ENCODE measurements at places on chromosomes 4 and X.

DNA sequence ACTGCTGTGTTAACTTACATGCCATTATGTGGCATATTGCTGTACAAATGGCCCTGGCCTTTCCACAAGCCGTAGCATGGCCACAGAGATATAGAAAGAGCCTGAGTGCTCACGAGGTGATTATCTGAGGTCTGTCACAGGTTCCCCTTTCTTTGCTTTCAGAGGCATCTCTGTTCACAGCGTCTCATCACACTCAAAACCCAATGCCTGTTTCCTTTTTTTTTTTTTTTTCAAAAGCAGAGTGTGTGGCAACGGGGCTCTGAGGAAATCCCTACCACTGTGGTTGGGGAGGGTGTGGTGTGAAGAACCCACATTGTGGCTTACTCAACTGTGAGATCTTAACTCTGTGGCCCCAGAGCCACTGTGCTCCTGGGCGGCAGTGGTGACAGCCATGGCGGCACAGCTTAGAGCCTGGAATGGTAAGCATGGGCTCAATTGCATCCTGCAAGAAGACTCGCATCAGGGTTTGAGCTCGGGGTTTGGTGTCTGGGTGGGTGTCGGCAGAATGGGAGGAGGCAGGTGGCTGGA lies 30.8 kb downstream of the RTL5 start:
- peak; percentile 62 for DNase-seq

DNA sequence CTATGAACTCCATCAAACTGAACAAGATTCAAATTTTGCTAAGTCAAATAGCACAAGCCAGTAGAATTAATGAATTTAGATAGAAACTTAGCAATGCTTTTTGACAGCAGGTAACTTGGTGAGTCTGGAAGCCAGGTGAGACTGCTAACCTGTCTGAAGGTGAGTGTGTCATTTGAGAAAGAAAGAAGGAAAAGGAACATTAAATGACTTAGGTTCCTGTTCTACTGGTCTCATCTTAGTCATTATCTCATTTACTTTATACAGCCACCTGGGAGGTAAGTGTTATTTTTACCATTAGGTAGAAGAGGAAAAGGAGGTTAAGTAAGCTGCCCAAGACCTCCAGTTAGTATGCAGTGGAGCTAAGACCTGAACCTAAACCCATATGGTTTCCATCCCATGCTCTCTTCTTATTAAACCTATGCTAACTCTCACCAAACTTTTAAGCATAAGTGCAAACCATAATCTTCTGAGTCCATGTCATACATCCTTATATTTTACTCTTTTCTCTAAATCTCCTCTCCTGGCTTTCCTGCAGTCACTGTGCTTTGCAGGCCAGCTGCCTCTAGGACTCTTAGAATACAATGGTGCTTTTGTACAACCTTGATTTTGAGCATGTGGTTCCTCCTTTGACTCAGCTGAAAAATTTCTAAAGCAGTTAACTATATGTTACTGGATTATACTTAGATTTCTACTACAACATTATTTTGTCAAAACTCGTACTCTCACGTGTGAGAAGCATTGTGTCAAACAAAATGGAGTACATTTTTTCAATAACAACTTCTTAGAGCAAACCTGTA lies 68.5 kb downstream of the ATP10D start:
- DNase-seq: no peak

DNA sequence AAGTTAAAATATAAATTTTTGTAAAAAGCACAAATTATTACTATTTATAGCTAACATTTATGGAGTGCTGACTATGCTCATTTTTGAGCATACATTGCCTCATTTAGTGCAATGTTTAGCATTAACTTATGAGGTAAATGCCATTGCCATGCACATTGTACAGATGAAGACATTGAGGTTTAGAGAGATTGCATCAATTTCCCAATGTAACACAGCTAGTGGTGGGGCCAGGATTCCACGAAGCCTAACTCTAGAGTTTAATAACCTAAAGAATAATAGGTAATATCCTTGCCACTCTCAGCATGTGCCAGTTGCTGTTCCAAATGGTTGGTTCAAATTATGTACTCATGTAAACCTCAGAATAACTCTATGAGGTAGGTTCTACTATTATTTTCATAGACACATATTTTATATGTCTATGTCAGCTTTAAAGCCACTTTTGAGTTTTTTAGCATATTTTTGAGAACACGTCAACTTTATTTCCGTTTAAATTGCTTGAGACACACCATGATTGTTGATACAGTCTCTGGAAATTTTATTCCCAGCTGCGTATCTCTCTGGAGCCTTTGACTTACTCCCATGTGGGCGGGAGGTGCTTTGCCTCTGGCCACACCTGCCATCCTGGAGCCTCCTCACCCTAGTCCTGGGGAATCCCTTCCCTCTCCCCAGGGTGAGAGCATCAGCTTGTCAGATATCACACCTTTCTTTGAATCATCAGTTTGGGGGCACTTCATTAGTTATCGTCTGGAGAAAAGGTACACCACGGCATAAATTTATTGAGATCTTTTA lies 10.8 kb upstream of the ADH1A start:
- no peak for DNase-seq

DNA sequence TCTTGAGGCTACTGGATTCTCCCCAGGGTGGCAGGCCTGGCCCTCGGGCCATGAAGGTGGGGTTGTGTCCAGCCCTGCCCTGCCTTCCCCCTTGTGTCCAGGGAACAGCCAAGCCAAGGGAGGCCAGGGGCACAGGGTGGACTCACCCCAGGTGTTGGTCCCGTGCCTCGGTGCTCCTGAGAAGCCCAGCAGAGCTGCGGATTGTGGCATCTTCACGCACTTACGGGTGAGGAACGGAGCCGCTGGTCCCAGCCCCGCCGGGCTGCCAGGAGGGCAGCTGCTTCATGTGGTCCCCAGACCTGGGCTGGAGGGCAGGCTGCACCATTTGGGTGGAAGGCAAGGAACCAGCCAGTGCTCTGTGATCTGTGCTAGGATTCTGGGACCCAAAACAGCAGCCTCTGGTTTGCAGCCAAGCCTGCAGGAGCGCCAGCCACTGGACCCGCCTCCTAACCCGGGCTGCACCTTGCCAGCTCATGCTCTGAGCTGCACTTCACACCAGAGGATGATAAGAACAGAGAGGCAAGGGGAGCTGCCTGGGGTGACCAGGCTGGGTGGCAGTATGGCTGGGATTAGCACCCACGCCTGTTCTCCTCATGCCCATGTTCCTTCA lies 36.1 kb upstream of the HMX1 start:
- DNase-seq: no peak

GRCh38 chrX:65528293-65528692 lies 6.3 kb downstream of the LAS1L start:
- no peak for DNase-seq

GRCh38 chr4:130608121-130608520 lies 1512.2 kb downstream of the C4orf33 start:
- no peak for DNase-seq

- no peak for DNase-seq
These were observed 11.3 kb upstream of the ANOS1 start for GRCh38 chrX:8743126-8743732.

All from CMK (cell line).